Activated CD4-positive, alpha-beta T cell treated with anti-CD3 and anti-CD28 coated beads for 24 hours (primary cell): ENCODE measurements at places on chromosomes 7 and 10.

GRCh38 chr10:86840498-86840897, 84.1 kb downstream of the BMPR1A start:
- DNase-seq = no peak

DNA sequence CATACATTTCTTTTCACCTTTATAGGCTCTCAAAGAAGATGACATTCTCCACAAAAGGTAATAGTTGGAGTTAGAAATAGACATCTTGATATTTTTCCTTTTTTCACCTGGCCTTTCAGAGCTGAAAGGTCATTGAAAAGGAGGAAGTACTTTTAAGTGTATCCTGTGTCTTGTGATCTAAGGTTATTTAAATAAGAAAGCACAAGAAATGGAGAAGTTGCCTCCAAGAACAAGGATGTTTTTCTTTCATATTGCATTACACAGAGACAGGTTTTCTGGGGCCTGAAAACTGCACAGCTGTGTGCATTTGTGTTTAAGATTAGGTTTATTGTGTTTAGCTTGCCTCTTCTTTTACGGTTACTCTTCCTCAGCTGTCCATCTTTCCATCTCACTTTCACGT, 103.4 kb upstream of the SEMA3D start:
- DNase-seq = no peak

DNA sequence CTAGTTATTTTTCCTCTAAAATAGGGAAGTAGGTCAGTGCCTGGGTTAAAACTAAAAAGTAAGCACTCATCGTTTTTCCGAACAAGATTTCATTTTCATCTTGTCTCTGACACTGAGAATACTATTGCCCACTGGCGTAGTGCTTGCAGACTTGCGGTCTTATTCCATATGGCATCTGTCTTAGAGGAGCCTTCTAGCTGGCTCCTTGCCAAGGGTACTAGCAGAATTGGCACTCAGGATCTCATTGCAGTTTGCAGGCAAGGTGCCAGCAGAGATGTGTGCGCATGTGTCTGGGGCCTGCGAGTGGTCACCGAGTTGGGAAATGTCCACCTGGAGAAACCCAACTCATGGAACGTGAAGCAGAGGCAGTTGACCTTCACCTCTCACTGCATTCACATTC, 143.4 kb downstream of the CELF2 start:
- no peak for DNase-seq

- DNase-seq = no peak
Measured at GRCh38 chr7:8014399-8014798, 45.8 kb downstream of the GLCCI1 start.

GRCh38 chr10:80612261-80612660, 74.6 kb downstream of the SH2D4B start:
- no peak for DNase-seq

DNA sequence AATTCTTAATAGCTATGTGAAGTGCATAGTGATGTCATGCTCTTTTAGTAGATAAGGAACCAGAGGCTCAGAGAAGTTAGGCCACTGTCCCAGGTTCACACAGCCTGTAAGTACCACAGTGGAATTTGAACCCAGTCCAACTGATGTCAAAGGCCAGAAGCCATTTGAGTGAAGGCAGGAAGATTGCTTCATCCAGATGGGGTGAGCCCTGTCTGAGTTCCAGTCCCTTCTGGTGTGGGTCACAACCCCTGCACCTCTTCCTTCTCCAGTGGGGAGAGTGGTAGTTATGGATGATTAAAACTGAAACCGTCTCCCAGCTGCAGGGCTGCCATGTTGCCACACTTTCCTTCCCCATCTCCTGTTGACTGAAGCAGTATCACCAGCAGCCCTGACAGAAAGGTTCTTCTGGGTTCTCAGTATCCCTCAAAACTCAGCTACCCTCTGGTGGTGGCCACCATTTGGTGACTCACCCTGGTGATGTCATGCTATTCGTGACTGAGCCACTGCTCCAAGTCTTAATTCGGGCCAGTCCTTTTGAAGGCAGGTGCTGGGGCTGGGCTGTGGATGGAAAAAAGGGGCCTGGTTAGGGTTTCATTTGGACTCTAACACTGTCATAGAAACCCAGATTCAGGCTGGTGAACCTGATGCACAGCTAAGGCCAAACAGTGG, 1.5 kb upstream of the C10orf95 start:
- peak; percentile 33 for DNase-seq

- DNase-seq = no peak
Measured at GRCh38 chr7:134696261-134696660, 49.6 kb downstream of the BPGM start.

- DNase-seq = no peak
Measured at GRCh38 chr7:140678816-140679130, 6.0 kb downstream of the ADCK2 start.

DNA sequence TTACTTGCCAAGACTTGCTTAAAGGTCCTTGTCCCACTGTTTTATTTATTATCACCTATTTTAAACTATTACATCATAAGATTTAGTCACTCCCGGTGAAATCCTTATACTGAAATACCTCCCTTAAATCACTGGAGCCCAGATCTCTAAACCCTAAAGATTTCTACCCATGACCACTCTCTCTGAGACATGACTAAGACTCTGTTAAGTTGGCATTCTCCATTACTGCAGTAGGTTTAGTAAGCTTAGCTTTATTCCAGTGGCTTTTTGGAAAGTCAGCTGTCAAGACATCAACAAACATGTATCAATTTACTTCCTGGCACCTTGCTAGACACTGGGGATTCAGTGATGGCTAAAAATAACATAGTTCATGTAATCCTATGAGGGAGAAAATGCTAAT, 874.2 kb downstream of the KCNMA1 start:
- DNase-seq = no peak

DNA sequence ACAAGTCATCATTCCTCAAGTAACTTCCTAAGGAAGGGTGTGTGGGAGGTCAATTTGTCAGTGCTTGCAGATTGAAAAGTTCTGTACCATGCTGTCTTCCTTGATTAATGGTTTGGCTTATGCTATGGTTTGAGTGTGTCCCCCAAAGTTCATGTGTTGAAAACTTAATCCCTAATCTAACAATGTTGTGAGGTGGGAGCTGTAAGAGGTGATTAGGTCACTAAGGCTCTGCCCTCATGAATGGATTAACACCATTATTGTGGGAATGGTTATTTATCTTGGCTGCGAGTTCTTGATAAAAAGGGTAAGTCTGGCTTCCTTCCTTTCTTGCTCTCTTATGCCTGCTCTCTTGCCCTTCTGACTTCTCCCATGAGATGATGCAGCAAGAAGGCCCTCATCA, 29.3 kb upstream of the TMEM229A start:
- DNase-seq = no peak

- no peak for DNase-seq
Measured at GRCh38 chr10:88687853-88688467, 18.1 kb upstream of the LIPK start.

GRCh38 chr7:116683786-116684185, 11.8 kb downstream of the MET start:
- DNase-seq = no peak
